ENCODE measurements at places on chromosomes 5 and 9.

GRCh38 chr5:103313056-103313455 is 54.5 kb downstream of the MACIR start:
- DNase-seq: no peak

DNA sequence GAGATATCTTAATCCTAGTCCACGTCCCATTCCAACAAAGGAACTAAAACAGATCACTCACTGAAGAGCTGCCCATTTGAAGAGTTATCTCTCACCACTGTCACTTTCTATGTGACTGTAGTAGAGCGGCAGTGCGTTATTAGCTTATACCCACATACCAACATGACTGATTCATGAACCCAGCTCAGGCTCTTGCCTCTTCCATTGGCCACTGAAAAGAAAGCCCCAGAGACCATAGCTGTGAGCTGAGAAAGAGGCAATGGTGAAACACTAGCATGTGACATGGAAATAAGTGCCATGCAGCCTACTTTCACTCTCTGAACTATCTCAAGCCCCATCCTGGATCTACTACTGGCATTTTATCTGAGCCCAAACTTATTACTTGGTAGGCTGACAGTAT is 151.7 kb upstream of the MOCS2 start:
- no peak for DNase-seq

GRCh38 chr9:10366171-10366779 is 246.5 kb downstream of the PTPRD start:
- no peak for DNase-seq

DNA sequence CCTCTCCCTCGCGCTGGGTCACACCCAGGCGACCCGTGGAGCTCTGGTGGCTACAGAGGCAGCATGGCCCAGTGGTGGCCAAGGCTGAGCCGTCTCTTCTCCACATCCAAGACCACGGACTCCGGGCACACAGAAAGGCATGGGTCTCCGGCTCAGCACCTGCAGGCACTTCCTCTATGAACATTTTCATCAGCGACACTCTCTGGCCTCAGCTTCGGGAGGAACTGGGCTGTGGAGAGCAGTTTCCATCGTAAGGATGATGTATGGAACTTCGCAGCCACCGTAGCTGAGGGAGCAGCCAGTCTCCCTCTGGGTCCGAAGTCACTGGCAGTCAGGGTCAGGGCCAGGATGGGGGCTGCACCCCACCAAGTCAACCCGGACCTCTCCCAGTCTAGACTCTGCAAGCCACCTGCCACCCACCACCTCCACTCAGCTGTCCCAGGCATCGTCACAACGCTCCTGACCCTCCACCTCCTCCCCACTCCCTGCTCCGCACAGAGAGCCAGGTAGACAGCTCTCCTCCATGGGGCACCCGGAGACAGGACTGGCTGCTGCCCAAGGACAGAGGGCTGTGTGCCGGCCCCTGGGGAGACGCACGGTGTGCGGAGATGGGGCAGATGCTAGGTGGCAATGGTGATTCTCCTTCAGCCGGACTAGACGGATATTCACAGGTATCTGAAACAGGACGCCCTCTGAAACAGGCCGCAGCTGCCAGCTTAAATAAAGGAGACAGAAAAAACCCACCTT is 9.7 kb downstream of the QSOX2 start:
- no peak for DNase-seq

GRCh38 chr9:6383551-6384225 is 29.3 kb upstream of the UHRF2 start:
- no peak for DNase-seq

DNA sequence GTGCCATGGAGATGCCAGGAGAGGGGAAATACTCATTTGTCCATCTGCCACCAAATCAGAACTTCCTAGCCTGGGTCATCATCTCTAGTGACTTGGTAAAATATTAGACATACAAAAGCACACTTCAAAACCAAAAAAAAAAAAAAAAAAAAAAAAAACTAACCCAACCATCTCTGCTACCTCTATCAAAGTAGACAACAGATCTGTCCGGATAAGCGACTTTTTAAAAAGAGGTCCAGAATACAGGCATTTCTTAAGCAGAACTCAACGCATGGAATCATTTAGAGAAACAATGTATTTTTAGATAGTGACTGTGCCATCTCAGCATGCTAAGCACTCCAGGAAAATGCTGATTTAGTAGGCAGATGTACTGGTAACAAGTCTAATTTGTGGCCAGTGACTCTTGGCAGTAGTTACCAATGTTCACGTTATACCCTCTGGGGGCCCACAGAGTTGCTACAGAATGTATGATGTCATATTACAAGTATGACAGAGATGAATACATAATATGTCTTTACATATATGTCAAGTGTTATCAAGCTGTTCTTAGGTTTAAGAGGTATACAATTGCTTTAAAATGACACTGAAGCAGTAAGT is 107.8 kb downstream of the SMIM23 start:
- DNase-seq: no peak

DNA sequence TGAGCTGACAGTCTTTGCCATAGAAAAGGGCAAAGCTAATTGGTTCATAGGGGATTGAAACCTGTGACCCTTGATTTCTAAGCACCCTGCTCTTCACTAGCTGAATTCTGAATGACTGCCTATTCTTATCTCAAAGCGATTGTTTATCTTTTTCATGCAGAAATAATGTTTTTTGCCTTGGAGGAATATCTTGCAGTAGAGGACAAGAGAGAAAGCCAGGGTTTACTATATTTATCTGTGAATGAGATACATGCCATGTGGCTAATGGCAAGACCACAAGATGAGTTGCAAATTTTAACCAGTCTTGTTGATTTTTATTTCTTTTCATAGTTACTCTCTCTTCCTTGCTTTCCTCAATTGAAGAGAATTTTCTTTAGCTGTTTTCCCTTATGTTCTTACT is 185.0 kb downstream of the CNTLN start:
- DNase-seq: no peak

DNA sequence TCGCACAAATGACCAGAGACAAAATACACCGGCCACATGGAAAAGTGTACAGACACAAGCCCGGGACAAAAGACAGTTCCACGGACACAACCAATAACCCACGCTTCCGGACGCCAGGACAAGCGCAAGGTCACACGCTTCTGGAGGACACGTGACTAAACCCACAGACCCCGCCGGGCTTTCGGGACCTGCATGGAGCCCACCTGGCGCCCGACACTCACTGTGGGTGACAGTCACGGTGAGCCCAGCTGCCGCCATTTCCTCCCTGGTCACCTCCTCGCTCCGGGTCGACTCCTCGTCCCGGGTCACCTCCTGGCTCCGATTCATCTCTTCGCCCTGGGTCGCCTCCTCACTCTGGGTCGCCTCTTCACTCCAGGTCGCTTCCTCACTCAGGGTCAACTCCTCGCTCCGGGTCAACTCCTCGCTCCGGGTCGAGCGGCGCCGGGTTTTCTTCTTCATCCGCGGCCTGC is 470 bp downstream of the BAG1 start:
- DNase-seq: peak; percentile 24

DNA sequence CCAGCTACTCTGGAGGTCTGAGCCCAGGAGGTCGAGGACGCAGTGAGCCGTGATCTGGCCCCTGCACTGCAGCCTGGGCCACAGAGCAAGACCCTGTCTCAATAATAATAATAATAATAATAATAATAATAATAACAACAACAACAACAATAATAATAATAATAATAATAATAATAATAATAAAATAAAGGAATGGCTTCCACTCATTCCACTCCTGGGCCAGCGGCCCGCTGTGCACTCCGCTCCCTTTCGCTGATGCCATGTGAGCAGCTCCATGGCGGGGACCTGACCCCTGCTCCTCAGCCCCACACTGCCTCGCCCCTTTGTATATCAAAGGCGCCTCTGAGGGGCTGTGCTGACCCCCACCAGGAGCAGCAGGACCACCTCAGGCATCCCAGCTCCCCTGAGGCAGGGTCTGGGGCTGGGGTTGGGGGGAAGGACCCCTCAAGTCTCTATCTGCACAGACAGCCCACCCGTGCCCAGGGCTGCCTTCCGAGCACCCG is 20.0 kb downstream of the GBGT1 start:
- DNase-seq: no peak

- DNase-seq: no peak
Measured at GRCh38 chr5:171595801-171596231, 176.4 kb downstream of the FGF18 start.

DNA sequence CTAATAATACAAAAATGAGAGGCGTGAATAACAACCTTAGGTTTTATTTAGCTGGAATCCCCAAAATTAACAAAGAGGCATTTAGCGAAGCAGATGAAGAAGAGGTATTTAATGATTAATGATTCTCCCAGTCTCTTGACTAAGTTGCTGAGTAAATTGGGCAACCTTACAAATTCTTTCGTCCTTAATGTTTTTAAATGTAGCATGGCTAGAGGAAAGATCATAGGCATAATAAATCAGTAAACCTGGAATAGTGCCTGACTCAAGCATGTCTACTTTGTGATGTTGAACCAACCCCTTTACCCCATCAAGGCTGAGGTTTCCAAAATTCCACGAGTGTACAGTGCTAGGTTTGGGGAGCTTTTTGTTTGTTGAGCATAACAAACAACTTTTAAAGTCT is 7.9 kb downstream of the BHMT start:
- no peak for DNase-seq

DNA sequence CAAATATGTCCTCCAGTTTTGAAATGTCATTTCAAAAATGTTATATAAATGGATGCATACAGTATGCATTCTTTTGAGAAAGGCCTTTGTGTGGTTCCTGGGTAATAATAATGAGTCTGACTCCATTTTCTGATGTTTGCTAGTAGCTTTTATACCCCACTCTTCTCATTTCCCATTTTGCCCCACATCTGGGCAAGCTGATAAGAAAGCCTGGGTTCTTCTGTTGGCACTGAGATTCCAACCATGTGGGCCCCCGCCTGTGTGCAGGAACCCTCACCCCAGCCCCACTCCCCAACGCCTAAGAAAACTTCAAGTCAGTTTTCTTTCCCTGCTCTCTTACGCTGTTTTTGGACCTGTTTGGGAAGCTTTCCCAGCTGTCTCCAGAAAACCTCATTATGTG is 89.4 kb downstream of the SNX18 start:
- DNase-seq: no peak

DNA sequence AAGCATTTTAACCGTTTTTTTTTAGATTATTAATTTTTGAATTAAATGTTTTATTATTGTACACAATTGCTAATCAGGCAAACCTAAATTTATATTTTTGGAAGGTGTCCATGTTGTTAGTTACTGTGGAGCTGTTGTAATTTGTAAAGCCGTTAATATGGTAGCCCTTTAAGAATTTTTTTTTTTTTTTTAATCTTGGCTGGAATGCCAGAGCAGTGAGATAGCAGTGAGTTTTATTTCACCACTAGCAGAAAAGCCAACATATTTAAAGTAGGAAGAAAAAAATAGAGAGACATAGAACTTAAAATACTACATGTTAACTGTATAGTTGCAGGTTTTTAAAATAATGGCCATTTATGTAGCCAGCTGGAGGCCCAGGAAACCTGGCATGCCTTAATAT is 35.3 kb upstream of the RNF20 start:
- no peak for DNase-seq

- no peak for DNase-seq
Measured at GRCh38 chr9:20402273-20402875, 219.9 kb downstream of the MLLT3 start.

GRCh38 chr5:84113246-84114105 is 271.2 kb downstream of the EDIL3 start:
- DNase-seq: no peak

DNA sequence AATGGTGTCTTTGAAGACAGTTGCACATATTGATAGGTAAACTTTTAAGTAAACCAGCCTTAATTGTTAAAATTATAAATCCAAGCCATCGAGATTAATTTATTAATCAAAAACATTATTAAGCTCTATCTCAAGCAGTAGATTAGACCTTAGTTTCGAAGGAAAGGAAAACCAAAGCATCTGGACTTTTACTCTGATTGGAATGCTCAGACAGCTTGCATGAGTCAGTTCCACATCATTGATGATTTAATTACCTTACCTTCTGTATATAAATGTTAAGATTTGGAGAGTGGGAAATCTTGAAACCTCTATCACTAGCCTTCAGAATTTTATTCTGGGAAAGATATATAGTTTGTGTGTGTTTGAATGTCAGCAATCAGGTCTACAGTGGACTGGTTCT is 23.9 kb downstream of the DCP2 start:
- DNase-seq: no peak

DNA sequence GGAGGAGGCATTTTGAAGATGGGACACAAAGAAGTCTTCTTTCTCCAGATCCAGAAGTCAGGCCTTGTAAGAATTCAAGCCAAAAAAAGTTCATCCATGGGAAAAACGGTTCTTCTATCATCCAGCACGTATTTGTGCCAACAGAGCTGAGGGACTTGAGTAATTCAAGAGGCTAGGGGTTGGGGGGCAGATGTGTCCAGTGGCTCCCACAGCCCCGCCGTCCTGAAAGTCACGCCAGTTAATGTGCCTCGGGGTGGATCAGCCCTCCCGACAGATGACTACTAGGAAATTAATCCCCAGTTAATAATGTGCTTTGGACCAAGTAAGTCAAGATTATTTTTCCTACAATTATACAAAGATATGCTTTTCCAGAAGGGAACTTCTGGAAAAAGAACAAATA is 23.4 kb downstream of the NREP start:
- DNase-seq: no peak

DNA sequence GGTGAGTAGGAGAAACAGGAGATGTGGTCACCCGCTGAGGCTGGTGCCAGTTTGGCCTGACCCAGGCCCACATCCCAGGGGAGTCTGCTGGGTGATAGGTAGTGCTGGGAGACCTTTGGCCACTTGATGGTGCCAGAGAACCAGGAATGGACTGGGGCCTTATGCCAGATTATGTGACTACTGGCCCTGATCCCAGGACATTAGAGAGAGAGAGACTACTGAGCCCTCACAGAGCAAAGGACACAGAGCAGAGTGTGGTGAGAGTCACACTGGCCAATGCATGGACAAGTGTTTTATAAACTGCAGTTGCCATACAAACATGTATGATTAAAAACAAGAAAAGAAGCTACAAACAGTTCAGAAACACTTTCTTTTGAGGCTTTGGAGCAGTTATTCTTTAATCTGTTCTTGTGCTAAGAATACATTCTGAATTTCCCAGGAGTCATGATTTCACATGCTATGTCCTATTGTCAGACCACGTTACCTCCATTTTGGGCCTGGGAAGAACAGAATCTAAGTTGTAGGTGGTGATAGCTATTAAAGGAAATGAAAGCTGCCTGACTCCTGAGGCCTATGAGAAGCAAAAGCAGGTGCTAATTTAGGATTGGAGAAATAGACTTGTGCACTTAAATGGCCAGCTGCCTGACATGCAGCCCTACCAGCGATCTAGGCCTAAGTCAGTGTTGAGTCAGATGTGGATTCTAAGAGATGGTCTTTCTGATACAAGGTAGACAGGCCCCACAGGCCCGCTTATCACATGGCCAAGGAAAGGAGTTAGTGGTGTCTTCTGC is 32.6 kb upstream of the TMOD1 start:
- no peak for DNase-seq

GRCh38 chr5:171871711-171872110 is 86.1 kb downstream of the SMIM23 start:
- DNase-seq: no peak

GRCh38 chr9:5593904-5594303 is 35.0 kb upstream of the RIC1 start:
- DNase-seq: no peak

- DNase-seq: no peak
Measured at GRCh38 chr5:149452007-149452664, 73.0 kb upstream of the IL17B start.

Measured in central memory CD4-positive, alpha-beta T cell (primary cell).